Erythroblast (primary cell): ENCODE measurements at places on chromosomes 13 and 19.

DNA sequence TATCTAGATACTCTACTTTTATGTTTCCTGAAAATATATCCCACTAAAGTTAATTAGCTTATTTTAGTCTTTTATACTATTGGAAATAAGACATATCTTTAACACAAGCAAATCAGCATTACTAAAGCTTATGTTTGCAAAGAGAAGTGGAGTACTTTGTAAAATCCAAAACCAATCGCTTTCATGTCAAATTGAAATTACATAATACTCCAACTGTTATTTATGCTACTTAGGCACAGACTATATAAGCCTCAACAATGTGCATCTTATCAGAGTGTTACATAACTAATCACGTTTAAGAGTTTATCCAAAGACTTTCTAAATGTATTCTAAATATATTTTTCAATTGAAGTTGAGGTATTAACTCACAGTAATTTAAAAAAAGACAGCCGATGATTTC lies 200.0 kb downstream of the PCDH20 start:
- no peak for DNase-seq

DNA sequence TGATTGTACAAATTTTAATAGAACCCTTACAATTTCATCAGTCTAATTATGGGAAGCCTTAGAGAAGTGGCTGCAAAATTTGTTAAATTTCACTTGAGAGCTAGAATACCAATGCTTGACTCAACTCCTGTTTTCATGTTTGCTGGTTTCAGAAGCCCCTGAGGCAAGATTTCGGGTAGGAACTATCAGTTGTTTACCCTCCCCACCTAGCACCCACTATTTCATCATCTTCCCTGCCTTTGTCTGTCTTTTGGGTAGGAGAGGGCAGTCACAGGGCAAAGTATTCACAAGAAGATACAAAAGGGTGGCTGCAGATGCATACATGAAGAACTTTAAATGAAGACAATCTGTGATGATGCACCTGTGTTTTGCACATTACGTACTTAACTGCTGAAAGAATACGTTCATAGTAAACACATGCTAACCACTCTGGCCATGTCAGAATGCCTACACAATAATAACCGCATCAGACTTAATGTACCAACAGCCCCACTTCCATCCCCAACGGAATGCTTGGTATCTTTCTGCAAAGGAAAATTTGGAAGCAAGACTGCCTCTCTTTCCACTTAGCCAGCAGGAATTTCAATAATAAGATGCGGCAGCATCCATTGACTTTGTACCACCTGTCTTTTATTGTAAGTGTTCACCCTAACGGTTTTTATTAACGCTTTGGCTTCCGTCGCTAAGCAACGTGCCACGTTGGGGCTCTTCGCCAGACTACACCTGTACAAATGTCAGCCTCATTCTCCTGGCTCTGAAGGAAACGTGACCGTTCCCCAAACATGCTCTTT lies 30.4 kb downstream of the TPT1 start:
- DNase-seq, result no peak

GRCh38 chr19:28487999-28488398 lies 725.0 kb downstream of the UQCRFS1 start:
- no peak for DNase-seq

GRCh38 chr13:52870143-52870542 lies 21.7 kb upstream of the PCDH8 start:
- DNase-seq, result no peak

GRCh38 chr13:110258876-110259631 lies 47.9 kb downstream of the COL4A1 start:
- no peak for DNase-seq

- DNase-seq, result no peak
Observed at GRCh38 chr13:81686877-81687276, 1346.0 kb upstream of the SPRY2 start.

GRCh38 chr19:8866344-8866743 lies 34.2 kb downstream of the MBD3L1 start:
- no peak for DNase-seq

GRCh38 chr19:38836983-38837626 lies 5.5 kb upstream of the ECH1 start:
- no peak for DNase-seq

- peak; percentile 92 for DNase-seq
Observed at GRCh38 chr19:44093931-44094765, at the start of gene ZNF224. Gene ZNF224, plus strand, starts transcription at chr19:44094361. Its CDS starts 3,513 bp downstream, at chr19:44097874.

DNA sequence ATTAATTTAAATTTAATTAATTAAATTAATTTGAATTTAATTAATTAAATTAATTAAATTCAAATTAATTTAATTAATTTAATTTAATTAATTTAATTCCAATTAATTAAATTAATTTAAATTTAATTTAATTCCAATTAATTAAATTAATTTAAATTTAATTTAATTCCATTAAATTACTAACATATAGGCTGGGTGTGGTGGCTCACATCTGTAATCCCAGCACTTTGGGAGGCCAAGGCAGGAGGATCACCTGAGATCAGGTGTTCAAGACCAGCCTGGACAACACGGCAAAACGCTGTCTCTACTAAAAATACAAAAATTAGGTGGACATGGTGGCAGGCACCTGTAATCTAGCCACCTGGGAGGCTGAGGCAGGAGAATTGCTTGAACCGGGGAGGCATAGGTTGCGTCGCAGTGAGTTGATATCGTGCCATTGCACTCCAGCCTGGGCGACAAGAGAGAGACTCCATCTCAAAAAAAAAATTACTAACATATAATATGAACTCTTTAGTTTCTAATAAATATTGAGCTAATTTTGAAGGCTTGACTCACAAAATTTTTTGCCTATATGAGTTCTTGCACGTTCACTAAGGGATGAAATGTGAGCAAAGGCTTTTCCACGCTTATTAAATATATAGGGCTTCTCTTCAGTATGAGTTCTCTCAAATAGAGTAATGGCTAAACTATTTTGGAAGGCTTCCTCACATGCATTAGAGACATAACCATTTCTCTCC lies 9.0 kb upstream of the USP29 start:
- peak; percentile 43 for DNase-seq

GRCh38 chr13:47588676-47589075 lies 412.4 kb downstream of the SUCLA2 start:
- DNase-seq, result no peak

DNA sequence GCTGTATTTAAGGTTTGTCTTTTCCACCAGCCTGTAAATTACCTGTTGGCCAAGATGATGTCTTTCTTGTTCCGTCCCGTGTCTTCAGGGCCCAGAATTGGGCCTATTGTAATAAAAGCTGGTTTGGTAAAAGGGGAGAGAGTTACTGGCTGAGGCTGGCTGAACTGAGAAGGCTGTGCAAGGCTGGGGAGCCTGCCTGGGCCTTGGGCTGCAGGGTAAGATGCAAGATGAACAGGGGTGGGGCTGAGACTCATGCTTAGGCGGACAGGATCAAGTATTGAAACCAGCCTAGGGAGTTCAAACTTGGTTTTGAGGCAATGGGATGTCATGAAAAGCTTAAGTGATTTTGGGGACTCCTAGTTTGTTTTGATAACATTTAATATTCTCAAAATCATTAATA lies 142.3 kb downstream of the PCCA start:
- no peak for DNase-seq

GRCh38 chr19:35169221-35169995 lies 14.9 kb downstream of the FXYD5 start:
- no peak for DNase-seq

DNA sequence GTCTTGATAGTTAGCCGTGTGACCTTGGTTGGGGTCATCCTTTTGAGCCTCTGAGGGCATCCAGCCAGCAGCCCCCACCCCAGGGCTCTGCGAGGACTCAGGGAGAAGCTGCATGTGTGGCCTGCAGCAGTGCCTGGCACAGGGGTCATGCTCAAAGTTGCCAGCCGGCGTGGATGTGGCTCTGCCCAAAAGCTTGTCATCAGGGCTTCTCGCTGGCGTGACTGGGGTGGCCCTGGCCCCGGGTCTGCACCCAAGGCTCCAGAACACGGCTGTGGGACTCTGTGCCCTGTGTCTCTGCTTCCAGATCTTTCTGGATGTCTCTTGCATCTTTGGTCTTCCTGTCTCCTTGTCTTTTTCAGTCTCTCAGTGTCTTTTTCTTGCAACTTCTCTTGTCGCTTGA lies 90.9 kb downstream of the RYR1 start:
- no peak for DNase-seq

DNA sequence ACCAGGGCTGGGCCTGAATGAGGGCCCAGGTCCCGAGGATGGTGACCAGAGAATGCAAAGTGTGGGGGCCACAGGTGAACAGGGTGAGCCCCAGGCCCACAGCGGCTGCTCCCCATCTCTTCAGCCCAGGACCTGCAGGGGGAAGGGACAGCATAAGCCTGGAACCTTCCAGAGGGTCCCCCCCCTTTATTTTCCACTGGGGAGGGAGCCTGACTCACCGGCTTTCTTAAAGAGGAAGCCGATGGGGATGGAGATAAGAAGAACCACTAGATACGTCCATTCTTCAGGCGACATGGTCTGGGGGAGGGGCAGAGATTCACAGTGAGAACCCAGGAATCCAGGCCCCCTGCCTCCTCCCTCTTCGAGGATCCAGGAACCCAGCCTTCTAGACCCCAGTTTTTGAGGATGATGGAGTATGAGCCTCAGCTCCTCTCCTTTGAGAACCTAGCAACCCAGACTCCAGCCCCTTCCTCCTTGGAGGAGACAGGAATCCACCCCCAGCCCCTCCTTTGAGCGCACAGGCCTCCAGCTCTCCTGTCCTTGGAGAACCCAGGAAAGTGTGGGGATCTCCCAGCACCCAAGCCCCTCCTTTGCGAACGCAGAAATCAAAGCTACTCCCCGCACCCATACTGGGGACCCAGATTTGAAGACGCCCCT lies 1.0 kb downstream of the MBOAT7 start:
- peak; percentile 69 for DNase-seq

DNA sequence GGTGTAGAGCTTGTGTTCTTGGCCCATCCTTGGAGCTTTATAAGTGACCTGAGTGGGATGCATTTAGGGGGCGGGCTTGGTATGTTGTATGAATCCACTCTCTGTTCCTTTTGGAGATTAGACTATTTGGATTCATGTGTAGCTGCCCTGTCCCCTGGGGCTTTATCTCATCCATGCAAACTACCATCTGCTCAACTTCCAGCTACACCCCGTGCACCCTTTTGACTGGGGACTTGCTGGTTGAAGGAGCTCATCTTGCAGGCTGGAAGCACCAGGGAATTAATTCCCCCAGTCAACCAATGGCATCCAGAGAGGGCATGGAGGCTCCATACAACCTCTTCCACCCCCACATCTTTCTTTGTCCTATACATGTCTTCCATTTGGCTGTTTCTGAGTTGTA lies 6.1 kb downstream of the CLEC4M start:
- no peak for DNase-seq

GRCh38 chr13:114087430-114087829 lies 45.0 kb downstream of the RASA3 start:
- no peak for DNase-seq

DNA sequence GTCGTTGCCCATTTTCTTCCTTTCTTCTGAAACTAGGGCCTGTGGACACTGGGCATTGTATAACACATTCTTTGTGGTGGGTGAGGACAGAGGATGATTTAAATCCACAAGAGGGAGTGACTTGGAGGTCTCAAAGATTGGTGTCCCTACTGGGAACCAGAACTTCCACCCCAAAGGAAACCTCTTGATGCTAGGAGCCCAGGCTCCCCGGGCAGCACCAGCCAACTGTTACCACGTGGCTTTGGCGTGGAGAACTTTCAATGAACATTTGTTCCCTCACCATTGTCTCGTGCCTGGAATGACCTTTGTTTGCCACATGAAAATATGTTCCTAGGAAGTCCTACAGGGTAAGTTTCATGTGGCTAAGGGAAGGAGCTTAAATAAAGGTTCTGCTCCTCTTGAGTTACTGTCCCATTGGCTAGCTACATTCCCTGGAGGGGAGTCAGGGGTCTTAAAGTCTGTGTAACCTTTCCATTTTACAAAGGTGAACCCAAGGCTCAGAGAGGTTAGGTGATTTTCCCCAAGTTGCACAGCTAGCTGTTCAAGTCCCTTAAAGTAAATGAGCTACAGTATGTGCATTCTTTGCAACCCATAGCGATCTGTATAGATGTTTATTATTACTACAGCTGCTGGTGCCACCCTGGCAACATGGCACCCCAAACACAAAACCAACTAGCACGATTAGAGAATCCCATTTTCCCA lies 5.0 kb upstream of the CDX2 start:
- no peak for DNase-seq

GRCh38 chr13:21707586-21707985 lies 36.7 kb downstream of the FGF9 start:
- no peak for DNase-seq

- DNase-seq, result no peak
Observed at GRCh38 chr13:57595775-57596174, 35.8 kb upstream of the PCDH17 start.

DNA sequence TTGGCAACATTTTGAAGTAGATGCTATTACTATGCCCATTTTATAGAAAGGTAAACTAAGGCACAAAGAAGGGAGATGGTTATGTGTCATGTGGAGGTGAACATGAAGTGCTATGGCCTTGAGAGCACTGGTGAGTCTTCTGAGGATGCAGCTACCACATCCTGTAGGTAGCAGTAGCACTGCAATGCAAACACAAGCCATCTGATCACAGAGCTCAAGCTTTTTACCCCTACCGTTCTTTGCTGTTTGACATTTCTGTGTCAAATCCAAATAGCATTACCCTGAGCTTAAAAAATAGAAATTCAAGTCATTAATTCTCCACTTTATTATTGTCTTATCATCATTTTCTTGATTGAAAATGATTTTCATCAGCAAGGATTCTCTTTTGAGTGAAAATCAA lies 382.9 kb downstream of the KCTD12 start:
- no peak for DNase-seq

- no peak for DNase-seq
Observed at GRCh38 chr13:39586151-39586550, 16.8 kb downstream of the LHFPL6 start.

DNA sequence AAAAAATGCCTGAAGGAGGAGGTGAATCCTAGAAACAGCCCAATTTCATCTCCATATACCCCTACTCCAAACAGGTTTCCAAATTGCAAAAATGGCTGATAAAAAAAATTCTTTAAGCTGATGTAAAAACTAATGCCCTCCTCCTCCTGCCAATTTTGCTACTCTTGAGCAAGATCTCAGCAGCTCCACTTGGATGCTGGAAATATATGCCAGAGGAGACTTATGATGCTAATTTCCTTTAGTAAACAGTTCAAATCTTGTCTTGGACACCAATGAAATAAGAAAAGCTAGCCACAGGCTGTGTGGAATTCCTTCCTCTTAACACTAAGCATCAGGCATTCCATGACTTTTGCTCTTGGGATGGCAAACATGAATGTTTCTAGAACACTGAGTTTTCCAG lies 67.5 kb downstream of the INSR start:
- DNase-seq, result no peak

GRCh38 chr13:66805657-66806056 lies 424.5 kb downstream of the PCDH9 start:
- DNase-seq, result no peak
